ENCODE measurements at places on chromosomes 6 and 20. TPM values are rescaled to one million over a fixed set of nuclear protein-coding genes. Genes with fewer than 3 reads are reported as not detected.

SLC25A27 gene
- total RNA-seq, result 20.3 TPM

DNA sequence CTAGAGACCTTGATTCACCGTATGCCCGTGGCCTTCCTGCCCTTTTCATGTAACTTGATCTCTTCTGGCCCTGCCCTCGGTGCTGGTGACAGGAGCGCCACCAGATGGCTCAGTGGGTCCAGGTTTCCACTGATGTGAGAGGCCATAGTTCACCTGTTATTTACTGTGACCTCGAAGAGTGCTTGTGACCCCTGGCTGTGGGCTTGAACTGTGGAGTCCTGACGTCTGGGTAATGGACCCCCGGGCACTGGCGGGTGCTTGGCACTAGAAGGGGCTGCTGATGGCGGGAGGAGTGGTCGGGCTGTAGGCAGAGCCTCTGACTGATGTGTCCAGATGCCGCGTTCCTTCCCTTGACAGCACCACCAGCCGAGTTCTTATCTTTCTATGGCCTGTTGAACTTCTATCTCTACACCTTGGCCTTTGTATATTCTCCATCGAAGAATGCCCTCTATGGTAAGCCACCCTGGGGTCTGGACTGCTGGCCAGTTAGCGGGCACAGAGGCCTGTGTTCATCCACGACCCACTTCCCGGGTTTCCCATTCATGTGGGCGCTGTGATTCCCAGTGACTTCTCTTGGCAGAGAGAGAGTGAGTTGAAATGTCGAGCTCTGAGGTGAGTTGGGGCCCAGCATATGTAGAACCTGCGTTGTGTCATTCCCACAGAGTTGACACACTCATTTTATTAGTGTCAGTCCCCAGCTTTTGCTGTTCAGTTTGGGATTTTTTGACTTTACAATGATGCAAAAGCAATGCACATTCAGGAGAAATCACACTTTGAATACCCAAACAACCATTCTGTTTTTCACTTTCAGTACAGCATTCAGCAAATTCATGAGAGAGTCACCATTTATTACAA, 14.9 kb downstream of the DYNLT1 start:
- DNase-seq, result peak; percentile 66

MUCL3 gene
- total RNA-seq, result not detected

- DNase-seq, result no peak
Measured at GRCh38 chr6:139370283-139370998, 4.0 kb downstream of the CITED2 start.

DNA sequence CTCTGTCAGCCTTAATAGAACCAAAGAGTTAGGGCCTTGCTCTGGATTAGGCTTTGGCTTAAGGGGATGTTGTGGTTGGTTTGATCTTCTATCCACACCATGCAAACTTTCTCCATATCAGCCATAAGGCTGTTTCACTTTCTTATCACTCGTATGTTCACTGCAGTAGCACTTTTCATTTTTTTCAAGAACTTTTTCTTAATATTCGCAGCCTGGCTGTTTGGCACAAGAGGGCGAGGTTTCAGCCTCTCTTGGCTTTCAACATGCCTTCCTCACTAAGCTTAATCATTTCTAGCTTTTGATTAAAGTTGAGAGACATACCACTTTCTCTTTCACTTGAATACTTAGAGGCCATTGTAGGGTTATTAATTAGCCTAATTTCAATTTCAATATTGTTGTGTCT, 193.1 kb downstream of the NRN1 start:
- DNase-seq, result no peak

COL19A1 gene
- 2.5 TPM for total RNA-seq

- DNase-seq, result no peak
Measured at GRCh38 chr6:157339432-157339831, 16.1 kb upstream of the TMEM242 start.

FAM83B gene
- 0.11 TPM for total RNA-seq

GRCh38 chr6:92847988-92848387, 571.4 kb downstream of the EPHA7 start:
- DNase-seq, result no peak

DNA sequence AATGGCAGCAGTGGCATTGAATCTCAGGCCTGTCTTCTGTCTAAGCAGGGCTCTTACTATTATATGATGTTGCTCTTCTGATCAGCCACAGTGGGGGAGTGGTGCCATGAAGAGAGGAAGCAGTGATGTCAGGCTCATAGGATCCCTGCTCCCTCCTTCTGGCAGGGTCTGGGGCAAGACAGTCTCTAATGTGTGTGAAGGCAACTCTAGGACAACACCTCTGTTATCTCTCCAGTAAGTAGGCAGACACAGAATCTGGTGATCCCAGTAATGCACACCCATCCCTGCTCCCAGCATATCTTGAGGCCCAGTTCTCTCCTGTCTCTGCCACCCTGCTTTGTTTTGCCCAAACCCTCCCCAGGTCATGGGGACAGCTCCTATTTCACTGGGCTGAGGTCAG, 8.8 kb downstream of the C20orf202 start:
- no peak for DNase-seq

DNA sequence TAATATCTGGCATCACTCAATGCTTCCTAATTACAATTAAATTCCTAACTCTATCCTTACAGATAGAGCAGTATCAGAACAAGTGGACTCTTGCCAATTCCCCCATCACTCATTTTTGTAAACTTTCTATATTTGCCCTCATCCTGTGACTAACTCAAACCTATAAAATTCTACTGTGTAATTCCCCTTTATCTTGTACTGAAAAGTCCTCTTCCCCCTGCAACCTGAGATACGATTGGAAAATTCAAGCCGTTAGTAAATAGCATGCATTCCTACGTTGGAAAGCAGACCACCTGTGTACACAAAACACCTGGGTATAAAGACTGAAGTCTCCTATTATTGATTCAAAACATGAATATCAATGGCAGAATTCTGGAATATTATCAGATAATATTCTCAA, 70.4 kb upstream of the KCNQ5 start:
- DNase-seq, result no peak

DNA sequence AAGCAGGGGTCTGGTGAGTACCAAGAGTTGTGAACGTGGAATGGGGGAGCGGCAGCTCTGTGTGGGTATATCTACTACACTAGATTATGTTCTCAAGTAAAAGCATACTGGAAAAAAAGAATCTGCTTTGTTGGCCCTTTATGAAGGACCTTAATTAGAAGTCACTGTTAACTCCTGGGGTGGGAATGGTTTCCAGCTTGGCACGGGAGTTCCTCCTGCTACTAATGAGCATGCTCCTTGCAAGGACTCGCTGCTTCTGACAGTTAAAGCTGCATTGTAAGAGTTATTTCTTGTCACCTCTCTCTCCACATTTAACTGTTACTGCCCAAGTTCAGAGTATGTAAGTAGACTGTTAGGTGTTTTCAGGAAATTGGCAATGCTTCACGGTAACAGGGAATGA, 292.7 kb downstream of the ZFAND3 start:
- no peak for DNase-seq

- no peak for DNase-seq
Measured at GRCh38 chr6:125165256-125165655, 11.7 kb downstream of the TPD52L1 start.

GRCh38 chr20:6993011-6993410, 225.5 kb downstream of the BMP2 start:
- DNase-seq, result no peak

DNA sequence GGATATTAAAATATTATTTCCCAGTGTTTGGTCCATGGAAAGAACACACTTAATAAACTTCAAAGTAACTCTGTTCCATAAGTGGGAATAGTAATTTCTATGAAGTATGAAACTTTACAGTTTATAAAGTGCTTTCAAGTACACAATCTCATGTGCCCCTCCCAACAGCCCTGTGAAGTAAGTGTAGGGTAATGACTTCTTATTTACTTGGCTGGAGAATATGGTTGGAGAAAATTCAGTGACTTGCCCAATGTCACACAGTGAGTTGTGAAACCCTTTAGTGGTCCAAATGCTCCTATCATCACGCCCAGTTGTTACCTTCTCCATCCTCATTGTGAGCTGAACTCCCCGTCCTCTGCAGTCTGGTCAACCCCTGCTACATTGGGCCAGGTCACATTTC, 141.2 kb downstream of the PDE7B start:
- DNase-seq, result no peak

DNA sequence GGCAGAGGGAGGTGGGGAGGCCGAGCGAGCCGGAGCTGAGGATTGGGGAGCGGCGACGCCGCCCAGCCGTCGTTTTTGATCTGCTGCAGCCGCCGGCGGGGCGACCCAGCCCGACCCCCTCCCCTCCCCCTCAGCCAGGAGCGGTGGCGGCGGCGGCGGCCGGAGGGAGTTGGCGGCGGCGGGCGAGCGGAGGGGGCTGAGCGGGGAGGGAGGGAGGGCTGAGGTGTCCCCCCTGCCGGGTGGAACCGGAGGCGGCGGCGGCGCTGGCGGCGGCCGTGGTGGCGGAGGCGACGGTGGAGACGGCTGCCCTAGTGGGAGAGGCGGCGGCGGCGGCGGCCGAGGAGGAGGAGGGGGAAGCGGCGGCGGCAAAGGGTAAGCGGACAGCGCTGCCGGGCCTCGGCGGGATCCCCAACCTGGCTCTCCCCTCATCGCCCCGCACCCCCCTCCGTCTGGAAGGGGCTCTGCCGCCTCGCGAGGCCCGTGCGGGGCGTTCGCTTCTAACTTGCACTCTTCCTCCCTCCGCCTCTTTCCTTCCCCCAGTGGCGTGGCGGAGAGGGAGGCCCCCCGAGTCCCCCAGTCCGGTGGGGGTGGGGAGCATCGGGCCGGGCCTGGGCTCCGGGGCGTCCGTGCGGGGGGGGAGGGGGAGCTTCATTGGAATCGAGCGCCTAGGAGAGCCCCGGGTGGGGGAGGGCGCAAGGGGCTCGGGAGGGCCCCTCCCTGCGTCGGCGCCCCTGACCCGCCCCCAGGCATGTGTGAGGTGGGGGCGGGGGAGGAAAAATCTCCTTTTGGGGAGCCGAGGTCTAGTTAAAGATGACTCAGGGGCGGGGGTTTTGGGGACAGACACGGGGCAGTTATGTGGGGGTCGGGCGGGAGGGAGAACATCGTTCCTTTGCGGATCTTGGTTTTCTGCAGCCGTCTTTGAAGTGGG, at the start of gene TAB2:
Gene TAB2 (plus strand): TSS at position 69 of the 928 bp plus-strand sequence. CDS start 52,286 bp downstream, outside the sequence.
- DNase-seq, result no peak

BACH2 gene
- 6.0 TPM for total RNA-seq
